Type B pancreatic cell (in vitro differentiated cells): ENCODE measurements at places on chromosomes 6 and 20.

GRCh38 chr20:43583133-43583864, 7.4 kb upstream of the IFT52 start:
- no peak for DNase-seq

DNA sequence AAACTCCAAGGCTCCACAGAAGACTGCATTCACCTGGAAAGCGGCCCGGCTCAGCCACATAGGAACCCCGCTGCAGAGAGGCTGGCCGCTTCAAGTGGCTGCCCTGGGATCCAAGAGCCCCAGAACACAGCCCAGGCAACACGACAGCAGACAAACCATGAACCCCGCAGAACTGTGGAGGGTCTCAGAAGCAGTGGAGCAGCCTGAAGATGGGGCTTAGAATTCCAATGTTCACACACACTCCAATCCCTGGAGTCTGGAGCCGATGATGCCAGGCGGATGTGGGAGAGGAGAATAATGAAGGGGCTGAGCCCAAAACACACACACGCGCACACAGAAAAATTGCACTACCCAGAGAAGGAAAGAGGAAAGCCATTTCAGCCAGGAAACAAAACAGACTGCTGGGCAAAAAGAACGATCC, 52.4 kb downstream of the NINL start:
- DNase-seq = no peak

GRCh38 chr6:33432546-33432945, 12.7 kb downstream of the SYNGAP1 start:
- DNase-seq = no peak

- no peak for DNase-seq
Observed at GRCh38 chr6:1904466-1904799, 294.7 kb downstream of the FOXC1 start.

DNA sequence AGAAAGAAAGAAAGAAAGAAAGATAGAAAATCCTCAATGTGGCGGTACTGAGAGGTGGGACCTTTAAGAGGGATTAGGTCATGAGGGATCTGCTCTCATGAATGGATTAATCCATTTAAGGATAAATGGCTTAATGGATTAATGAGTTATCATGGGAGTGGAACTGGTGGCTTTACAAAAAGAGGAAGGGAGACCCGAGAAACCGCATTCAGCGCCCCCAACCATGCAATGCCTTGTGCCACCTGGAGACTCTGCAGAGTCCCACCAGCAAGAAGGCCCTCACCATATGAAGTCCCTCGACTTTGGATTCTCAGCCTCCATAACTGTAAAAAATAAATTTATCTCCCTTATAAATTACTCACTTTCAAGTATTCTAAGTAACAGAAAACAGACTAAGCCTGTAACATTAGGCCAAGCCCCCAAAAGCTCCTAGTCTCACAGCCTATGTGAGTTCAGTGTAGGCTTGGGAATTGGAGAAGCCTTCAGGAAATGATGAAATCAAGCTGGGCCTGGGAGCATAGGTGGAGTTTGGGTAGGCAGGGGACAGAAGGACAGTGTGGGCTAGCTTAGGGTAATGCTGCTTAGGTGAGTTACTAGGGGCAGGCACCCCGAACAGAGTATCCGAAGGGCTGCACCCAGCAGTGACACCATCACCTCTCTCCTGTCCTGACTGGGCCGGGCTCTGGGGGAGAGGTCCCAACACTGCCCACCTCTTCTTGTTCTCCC, 36.2 kb upstream of the RNF24 start:
- no peak for DNase-seq

GRCh38 chr6:149389509-149390297, 10.4 kb upstream of the SUMO4 start:
- DNase-seq = no peak

- no peak for DNase-seq
Observed at GRCh38 chr6:42131531-42131930, 10.9 kb downstream of the C6orf132 start.

DNA sequence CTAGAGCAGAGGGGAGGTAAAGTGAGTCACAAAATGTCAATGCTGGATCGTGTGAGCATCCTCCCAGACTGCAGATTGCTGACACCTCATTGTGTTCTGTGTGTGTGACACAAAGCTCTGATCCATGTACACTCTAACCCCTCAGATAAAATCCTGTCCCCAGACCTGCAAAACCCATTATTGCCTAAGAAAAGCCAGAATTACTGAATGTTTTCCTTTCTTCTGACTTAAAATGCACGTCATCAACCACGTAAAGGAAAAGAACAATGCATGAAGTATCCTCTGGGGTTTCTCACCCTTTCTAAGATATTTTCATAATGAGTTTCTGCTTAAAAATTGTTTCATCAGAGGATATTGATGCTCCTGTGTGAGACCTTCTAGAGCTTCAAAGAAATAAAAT, 218.0 kb upstream of the PREP start:
- DNase-seq = no peak

DNA sequence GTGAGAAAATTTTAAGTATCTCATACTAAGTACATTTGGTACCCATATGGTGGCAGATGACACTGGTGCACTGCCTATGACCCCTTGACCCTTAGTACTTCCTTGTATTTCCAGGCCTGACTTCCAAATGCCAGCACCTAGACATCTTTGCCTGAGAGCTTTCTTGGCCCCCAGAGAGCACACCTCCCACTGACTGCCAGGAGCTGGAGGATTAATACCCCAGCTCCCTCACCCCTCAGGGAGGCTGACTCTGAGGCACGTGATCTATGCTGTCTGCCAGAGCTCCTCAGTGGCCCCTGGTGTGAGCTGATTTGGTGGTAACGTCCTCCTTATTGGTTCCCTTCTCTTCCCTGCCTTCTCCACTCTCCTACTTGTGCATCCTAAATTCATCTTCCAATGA, 38.0 kb downstream of the BFSP1 start:
- DNase-seq = no peak

- DNase-seq = no peak
Observed at GRCh38 chr6:110357664-110358552, at the start of gene METTL24. METTL24 (minus strand) TSS chr6:110358349; CDS start chr6:110358272, 77 bp downstream.

GRCh38 chr6:33202799-33203198, 1.7 kb upstream of the HSD17B8 start:
- DNase-seq = no peak

- DNase-seq = no peak
Observed at GRCh38 chr6:84763886-84764331, 489 bp downstream of the TBX18 start.

GRCh38 chr6:40352527-40353170, 234.5 kb downstream of the LRFN2 start:
- no peak for DNase-seq

DNA sequence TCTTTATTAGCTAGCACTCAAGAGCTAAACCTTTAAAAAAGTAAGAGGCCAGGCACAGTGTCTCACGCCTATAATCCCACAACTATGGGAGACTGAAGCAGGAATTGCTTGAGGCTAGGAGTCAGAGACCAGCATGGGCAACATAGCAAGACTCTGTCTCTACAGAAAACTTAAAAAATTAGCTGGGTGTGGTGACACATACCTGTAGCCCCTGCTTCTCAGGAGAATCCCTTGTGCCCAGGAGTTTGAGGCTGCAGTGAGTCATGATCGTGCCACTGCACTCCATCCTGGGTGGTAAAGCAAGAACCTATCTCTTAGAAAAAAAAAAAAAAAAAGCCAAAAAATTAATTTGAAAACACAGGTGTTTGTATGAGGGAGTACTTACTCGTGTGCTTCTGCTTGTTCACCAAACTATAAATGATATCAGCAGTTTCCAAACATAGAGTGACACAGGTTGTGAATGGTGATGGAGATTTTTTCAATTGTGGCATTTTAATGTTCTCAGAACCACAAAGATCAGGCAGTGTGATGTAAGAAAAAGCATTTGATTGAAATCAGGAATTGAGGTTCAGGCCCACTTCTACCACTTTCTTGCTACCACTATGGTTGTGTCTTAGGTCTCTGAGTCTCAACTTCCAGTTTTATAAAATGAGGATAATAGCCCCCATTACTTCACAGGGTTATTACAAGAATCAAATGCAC, 104.9 kb downstream of the FOXO3 start:
- no peak for DNase-seq

DNA sequence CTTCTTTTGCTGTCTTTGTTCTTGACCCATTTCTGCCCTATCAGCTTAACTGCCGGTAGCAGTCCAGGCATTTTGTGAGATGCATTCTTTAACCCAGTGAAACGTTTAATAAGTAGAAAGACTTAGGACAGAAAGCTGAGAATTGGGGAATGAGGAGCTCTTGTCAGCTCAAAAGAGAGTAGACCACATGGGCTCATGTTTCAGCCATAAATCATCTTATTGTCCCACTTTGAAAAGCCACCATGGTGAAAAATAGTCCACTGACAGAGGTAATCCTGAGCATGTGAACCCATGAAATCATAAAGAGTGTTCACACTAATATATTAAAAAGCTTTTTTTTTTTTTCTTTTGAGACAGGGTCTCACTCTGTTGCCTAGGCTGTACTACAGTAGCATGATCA, 16.3 kb downstream of the ORC3 start:
- no peak for DNase-seq

DNA sequence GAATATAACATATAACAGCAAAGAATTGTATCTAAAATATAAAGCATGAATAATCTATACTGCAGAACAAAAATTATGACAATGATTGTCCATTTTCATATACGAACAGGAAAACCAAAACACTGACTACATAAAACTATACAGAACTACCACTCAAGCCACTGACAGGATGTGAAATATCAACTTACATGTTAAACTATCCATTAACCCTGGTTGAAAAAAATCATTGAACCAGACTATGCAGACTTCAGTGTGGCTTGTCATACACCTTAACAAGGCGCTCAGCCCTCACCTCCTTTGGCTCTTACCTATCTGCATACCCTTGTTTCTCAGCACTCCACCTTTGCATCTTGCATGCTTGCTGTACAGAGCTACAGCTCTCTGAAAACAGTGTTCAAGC, 34.9 kb downstream of the ASCC3 start:
- no peak for DNase-seq

- no peak for DNase-seq
Observed at GRCh38 chr20:13174402-13174801, 46.7 kb upstream of the ISM1 start.

DNA sequence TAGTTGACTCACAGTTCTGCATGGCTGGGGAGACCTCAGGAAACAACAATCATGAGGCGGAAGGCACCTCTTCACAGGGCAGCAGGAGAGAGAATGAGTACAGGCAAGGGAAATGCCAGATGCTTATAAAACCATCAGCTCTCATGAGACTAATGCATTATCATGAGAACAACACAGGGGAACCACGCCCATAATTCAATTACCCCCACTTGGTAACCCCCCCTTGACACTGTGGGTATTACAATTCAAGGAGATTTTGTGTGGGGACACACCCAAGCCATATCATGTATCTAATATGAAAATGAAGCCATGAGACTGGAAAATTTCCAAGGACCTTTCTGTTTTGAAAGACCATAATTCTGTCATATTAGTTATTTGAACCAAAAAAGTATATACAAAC, 342.4 kb upstream of the PLCB4 start:
- no peak for DNase-seq

DNA sequence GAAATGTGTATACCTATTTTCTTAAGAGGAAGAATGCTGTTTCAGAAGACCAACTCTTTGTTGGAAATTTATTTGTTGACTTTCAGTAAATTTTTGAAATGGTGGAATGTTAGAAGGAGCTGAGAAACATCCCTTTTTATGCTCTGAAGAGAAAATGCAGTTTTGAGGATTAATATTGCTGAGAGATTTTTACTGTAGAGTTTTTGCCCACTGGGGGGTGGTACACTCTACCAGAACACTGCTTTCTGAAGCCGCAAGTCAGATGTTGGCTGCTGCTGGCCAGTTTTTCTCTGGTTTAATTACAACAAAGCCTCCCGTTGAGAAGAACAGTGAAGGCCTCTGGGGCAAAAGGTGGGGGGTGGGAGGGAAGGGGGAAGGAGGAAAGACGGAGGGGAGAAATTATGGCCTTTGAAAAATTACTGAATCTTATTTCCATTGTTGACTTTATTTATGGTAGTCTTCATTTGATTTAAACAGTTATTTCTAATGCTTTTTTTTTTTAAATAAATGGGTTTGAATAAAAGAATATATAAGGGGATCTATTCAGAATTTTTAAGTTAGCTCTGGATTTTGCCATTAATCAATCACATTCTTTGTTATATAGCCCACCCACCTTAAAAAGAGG, 3.0 kb downstream of the FLRT3 start:
- DNase-seq = no peak

DNA sequence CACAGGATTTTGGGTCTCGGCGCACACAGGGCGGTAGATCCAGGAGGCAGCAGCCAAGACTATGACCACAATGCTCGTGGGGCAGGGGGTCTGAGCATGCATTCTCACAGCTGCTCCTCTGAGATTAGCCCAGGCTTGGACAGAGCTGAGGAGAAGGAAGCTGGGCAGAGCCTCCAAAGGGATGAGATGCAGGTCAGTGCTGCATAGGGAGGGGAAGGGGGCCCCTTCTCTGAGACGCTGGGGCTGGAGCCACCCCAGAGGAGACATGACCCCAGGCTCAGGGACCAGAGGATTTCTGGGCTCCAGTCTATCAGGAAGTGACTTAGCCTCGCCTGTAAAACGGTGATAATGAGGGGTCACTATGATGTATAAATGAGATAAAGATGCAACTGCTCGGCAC, 93.9 kb downstream of the BFSP1 start:
- DNase-seq = no peak

DNA sequence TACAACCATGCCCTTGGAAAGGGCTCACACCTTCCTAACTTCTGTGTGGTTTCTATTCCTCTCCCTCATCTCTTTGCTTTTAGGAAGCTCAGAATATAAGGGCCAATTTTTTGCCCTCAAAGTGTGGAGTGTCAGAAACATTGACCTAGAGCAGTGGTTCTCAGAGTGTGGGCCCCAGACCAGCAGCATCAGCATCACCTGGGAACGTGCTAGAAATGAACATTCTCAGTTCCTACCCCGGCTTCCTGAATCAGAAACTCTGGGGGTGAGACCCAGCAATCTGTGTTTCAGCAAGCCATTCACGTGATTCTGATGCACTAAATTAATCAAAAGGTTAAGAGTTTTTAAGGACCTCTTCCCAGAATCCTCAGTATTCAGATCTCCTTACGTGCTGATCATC, 47.9 kb upstream of the IL17A start:
- DNase-seq = no peak

DNA sequence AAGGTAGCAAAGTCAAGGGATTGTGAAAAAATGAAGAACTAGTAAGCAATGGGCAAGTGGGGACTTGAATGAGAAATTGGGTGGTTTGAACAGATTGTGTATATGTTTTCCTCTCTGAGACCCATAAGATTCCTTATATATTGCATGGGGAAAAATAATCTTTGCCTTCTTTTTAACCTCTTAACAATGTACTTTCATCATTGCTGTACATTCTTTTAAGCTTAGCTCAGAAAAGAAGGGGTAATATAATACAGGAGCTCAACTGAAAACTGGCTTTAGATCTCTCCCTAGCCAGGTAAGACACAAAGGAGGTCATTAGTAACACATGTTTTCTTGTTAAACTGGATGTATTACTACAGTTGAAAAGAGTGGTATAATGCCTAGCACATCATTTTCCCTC, 287.2 kb downstream of the RNF144B start:
- DNase-seq = no peak
